Stimulated activated CD4-positive, alpha-beta T cell treated with anti-CD3 and anti-CD28 coated beads, Interleukin-15, amount 100 ng/mL, for 48 hours (primary cell): ENCODE measurements at places on chromosomes 6 and 20.

- DNase-seq = no peak
Measured at GRCh38 chr20:35312318-35312717, 20.1 kb upstream of the FAM83C start.

DNA sequence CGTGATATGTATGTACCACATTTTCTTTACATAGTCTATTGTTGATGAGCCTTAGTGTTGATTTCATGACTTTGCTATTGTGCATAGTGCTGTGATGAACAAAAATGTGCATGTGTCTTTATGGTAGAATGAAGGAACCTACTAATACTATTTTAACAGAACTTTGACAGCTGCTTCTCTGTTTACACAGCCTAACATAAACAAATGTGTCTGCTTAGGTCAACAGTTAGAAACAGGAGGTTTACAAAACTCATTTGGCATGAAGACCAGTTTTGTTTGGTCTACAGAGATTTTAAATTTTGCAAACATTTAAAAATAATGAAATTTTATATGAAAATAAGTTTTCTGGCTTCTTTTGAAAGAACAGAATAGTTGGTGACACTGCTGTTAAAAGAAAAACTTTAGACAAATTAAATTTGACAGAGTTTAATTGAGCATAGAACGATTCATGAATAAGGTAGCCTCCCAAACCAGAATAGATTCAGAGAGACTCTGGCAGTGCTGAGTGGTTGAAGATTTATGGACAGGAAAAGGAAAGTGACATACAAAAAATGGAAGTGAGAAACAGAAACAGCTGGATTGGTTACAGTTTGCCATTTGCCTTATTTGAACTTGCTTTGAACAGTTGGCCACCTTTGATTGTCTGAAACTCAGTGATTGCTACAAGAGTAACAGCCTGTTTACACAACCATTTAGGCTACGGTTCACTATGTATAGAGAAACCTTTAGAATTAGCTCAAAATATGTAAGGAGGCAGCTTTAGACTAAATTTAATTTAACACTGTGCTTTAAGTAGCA, 715.8 kb upstream of the HS3ST5 start:
- DNase-seq = no peak

DNA sequence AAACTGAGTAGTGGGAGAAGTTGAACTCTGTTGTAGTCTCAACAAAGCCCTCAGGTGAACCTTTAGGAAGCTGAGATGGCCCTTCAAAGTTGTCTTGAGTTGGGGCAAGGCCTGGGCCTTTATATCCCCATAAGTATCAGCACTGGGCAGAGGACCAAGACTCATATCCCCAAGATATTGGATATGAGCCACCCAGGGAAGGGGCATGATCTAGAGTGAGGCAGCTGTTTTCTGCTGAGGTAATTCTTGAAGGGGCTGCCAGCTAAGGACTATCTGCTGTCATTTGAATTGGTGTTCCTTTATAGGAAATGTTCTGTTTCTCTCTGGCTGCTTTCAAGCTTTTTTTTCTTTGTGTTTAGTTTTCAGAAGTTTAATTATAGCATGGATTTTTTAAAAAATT, 140.7 kb upstream of the FLRT3 start:
- no peak for DNase-seq

DNA sequence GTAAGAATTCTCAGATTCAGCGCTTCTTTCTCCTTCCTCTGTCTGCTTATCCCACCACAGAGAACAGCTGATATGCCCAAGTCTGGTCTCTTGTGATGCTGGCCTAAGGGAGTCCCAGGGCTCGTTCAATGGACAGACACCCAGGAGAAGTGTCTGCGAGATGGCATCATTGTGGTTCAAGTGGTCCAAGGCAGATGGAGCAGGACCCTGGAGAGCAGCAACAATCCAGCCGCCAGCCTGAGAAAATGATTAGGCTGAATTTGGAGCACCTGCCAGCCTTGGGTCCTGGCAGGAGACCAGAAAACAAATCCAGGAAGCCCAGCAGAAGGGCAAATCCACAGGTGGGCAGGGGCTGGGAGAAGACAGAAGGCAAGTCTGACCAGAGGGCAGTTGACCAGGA, 145.8 kb downstream of the PTPRT start:
- DNase-seq = no peak

GRCh38 chr6:44663860-44664634, 276.5 kb downstream of the CDC5L start:
- no peak for DNase-seq

DNA sequence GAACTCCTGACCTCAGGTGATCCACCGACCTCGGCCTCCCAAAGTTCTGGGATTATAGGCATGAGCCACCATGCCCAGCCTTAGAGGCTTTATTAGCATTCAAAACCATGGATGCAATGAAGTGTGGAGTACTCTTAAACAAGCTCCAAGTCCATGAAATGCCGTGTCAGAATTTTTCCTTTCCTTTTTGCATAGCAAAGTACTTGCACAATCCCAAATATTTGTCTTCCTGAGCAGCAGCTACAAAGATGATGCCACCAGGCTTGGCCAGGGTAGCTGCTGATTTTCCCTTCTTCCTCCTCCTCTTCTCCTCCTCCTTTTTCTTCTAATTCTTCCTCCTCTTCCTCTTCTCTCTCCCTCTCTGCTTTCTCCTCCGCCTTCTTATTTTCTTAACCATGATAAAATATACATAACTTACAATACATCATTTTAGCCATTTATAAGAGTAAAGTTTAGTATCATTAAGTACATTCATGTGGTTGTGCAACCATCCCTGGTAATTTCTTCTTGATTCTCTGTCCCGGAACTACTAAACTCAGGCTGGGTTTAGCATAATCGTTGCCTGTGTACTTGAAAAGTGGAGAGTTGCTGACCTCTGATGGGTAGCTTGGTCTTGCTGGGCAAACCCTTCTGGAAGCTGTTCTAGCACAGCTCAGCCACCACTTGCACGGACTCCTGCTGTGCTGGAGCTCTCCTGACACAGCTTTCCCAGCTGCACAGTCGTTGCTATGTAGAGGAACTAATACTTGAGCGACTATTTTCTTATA, 20.3 kb downstream of the MUCL3 start:
- DNase-seq = no peak

- no peak for DNase-seq
Measured at GRCh38 chr6:21274851-21275250, 318.7 kb upstream of the SOX4 start.

DNA sequence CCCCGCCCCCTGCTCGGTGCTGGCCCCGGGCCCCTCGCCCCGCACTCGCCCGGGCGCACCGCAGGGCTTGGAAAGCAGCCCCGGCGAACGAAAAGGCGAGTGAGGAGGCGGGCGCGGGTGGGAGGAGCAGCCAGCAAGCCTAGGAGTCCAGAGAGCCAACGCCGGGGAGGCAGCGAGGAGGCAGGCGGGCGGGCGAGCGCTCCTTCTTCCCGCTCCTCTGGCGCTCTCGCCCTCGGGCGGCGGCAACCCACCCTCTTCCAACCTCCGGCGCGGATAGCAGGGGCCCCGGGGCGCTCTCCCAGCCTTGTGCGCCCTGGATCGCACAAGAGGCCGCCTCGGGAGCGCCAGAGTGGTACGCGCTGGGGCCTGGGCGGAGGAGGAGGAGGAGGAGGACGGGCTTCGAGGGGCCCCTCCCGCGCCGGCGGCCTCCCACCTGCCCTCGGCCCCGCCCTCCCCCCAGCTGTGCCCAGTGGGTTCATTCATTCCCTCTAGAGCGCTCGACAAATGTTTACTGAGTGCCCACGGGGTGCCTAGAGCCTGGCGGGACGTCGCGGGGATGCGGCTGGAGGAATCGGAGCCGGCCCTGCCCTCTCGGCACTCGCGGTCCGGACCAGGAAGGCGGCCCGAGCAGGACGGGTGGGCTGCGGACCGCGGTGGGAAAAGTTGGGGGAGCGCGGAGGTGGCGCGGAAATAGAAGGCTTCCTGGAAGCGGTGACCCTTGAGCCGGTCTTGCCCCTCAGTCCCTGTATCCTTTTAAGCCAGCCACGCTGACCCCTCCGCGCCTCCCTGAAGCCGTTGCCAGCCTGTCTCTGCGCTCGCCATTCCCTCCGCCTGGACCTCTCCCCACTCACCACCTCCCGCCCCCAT, at the start of gene BMP7:
BMP7 (minus strand) TSS at position 351 of the 867 bp plus-strand sequence. CDS start 519 bp downstream, outside the sequence.
- DNase-seq = no peak

DNA sequence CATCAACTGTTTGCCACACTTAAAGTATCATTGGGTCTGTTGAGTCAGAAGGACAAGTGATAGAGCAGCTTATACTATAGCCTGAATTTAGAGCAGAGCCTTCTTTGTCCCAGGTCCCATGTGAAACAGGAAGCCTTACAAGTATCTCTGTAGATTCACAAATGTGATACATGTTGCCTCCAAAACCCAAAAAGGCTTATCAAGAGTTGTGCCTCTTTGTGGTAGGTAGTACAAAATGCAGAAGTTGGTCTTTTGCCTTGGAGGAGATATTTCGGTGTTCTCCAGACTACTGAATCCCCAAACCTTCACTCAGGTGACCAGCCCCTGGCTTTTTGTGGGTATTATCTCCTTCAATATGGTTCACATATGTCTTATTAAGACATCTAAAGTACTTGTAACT, 172.8 kb upstream of the PROKR2 start:
- no peak for DNase-seq

DNA sequence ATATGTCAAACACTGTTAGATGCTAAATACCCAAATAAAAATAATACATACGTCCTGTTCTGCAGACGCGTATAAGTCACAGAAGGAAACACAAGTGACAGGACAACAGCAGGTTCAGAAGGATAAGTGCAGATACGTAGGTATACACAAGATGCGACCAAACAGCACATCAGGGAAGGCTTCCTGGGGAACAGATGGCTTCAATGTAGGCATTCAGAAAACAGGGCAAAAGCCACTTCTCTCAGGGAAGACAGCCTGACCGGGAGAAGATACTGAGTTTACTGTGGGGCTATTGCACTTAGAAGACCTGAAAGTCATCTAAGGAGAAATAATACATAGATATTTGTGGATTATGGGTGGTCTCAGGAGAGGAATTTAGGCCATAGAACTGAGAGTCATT, 1.9 kb downstream of the HLA-DPA1 start:
- no peak for DNase-seq

- no peak for DNase-seq
Measured at GRCh38 chr6:144158133-144158532, 7.8 kb downstream of the STX11 start.

DNA sequence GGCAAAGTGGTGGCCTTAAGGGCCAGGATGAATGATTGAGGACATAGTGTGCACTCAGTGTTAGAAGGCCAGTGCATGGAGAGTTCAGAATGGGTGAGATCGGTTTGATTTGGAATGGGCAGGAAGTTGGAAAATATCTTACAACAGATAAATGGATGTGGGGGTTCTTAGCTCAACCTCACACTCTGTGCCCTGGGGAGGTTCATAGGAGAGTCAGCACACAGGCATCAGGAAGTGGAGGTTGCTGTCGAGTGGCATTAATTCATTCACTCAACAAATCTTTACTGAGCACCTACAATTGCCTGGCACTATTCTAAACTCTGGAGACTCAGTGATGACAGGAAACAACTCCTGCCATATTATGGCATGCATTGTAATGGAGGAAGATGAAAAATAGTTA, 313.7 kb upstream of the SUPT3H start:
- no peak for DNase-seq

- no peak for DNase-seq
Measured at GRCh38 chr6:67393356-67393755, 1241.7 kb upstream of the ADGRB3 start.

GRCh38 chr6:49054311-49054710, 408.7 kb downstream of the MMUT start:
- DNase-seq = no peak

GRCh38 chr6:85128781-85129180, 321.1 kb upstream of the NT5E start:
- DNase-seq = no peak

- no peak for DNase-seq
Measured at GRCh38 chr20:21338291-21338690, 35.2 kb downstream of the XRN2 start.

DNA sequence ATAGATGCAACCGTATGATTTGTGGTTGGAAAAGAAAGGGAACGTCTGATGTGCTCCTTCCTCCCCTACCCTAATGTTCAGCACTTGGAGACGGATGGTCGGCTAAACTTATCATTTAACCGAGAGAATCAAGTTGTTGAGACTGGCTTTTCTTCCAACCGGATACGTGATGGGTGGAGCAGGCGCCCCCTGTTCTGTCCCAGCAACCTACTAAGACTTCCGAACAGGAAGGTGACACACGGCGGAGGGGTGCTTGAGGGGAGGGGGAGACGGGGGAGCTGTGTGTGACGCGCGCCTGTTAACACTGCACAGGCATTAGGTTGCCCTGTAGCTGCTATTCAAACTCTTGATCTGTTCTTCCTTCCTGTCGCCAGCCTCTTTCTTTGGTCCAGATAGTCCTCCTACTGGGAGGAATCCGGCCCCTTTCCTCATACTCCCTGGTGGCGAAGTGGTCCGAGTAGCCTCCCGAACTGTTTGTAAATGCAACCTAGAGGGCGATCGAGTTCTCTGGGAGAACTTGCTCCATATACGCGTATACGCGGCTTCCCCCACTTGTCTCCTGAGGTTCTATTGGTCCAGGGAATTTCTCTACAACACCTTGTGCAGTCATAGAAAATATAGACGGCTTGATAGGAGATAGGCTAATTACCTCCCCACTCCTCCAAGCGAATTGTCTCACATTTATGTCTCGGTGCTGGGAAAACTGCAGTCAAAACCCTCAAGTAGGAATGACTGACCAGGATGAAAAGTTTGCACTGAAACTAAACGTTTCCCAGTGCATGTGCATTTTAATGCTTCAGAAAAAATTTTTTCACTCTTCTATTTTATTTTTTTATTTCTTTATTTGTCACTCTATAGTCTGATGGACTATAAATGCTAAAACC, 126.0 kb upstream of the SLC2A12 start:
- peak; percentile 66 for DNase-seq

DNA sequence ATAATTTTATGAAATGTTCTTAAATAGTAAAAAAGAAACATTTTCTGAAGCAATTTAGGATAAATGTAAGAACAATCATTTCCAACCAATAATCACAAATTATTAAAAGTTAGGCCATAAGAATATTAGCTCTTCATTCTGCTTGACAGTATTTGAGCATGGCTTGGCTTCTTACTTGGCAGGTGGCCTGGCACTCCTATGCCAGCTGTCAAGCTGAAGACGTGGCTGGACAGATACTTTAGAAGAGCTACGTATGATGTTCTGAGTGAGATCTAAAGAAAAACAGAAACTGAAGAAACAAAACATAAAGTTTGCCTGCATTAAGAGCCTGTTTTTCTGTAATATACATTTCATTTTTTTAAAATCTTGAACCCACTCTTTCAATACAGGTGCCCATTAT, 438.9 kb downstream of the GRIK2 start:
- no peak for DNase-seq

- DNase-seq = no peak
Measured at GRCh38 chr6:121347484-121347883, 13.2 kb upstream of the TBC1D32 start.

GRCh38 chr20:7967199-7967844, 27.1 kb upstream of the HAO1 start:
- DNase-seq = no peak
